ENCODE measurements at places on chromosomes 7 and 10. TPM values are rescaled to one million over a fixed set of nuclear protein-coding genes. Genes with fewer than 3 reads are reported as not detected.

DNA sequence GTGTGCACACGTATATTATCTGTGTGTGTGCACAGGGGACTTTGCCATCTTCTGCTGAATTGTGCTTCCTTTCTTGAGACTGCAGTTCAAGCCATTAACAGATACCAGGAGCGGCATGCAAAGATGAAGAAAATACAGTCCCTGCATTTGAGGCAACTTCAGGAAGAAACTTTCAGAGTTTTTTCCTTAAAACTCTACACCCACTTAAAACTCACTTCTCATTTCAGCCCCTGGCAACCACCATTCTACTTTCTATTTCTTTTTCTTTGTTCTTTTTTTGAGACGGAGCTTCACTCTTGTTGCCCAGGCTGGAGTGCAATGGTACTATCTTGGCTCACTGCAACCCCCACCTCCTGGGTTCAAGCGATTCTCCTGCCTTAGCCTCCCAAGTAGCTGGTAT is 448.9 kb upstream of the ZMIZ1 start:
- H3K27ac ChIP-seq = no peak overlapping the region
- H3K27me3 ChIP-seq = no peaks in the 10 kb centered on the region
- H3K36me3 ChIP-seq = no peaks in the 10 kb centered on the region
- H3K4me3 ChIP-seq = no peak overlapping the region
- H3K4me1 ChIP-seq = no peaks in the 10 kb centered on the region
- no peak for ATAC-seq

DNA sequence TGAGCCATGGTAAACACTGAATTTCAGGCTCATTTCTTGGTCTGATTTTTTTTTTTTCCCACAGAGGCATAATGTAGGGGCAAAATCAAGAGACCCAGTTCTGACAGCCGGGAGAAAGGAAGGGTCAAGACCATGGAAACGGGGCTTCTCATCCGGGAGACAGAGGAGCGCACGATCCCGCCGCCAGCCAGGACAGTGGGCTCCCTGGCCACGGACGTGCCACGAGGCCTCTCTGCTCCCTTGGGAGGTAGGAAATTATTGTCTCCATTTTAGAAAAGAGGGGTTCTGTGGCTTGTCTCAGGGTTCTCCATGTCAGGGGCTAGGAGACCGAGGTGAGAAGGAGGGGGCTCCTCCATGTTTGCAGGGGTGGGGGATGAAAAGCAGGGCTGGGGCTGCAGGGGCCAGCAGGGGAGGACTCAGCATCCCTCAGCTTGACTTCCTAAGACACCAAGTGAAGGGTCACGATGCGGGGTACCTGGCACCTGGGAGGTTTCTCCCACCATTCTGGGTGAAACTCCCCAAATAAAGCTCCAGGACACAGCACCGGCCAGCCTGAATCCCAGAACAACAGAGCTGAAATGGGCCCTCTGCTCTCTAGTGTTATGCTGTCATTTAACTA is 37.6 kb downstream of the PPIF start:
- H3K4me3 ChIP-seq = no peak overlapping the region
- no peak overlapping the region for H3K27ac ChIP-seq
- ATAC-seq = no peak
- H3K36me3 ChIP-seq = peaks cover 55% of the 10 kb centered on the region
- H3K27me3 ChIP-seq = no peaks in the 10 kb centered on the region

KLF14 gene
- total RNA-seq = not detected

GRCh38 chr7:22417841-22418240 is 60.9 kb upstream of the RAPGEF5 start:
- no peak overlapping the region for H3K27ac ChIP-seq
- H3K36me3 ChIP-seq = no peaks in the 10 kb centered on the region
- H3K4me1 ChIP-seq = no peaks in the 10 kb centered on the region

GRCh38 chr10:58517491-58518355 is 5.1 kb downstream of the BICC1 start:
- H3K36me3 ChIP-seq = no peaks in the 10 kb centered on the region
- H3K4me3 ChIP-seq = no peak overlapping the region
- no peak for ATAC-seq
- H3K27me3 ChIP-seq = no peaks in the 10 kb centered on the region
- H3K4me1 ChIP-seq = peaks cover 40% of the 10 kb centered on the region
- no peak overlapping the region for H3K27ac ChIP-seq

GRCh38 chr7:108525327-108525984 is 479 bp downstream of the PNPLA8 start:
- H3K4me1 ChIP-seq = peaks cover 19% of the 10 kb centered on the region
- ATAC-seq = peak; percentile 82
- no peaks in the 10 kb centered on the region for H3K27me3 ChIP-seq
- peak overlapping the region; percentile 77 for H3K4me3 ChIP-seq
- H3K27ac ChIP-seq = peak overlapping the region; percentile 99

STEAP2 gene
- total RNA-seq = 21.4 TPM

MSMB gene
- total RNA-seq = not detected

DNA sequence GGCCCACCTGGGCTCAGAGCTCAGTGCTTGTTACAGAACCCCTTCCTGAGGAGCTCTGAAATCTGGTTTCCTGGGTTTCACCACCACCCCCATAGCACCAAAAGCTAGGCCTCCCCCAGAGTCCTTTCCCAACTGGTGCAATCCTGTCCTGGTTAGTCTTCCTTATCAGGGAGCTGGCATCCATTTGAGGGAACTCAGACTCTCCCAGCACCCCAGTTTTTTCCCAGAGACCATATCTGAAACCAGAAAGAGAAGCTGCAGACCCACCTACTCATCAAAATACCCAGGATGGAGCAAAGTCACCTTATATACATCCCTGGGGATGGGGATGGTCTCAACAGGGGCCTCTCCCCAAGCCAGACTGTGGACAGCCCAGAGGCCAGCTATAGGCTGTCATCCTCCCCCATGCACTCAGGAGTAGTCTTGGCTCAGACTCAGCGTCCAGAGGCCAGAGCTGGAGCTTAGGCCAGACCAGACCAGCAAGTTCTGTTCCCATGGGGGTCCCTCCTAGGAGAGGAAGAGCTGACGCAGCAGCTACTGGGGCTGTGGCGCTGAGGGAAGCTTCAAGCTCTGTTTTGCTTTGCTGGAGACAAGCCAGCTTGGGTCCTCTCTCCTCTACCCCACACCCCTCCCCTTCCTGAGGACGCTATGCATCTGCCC is 3.0 kb downstream of the TBATA start:
- H3K4me1 ChIP-seq = no peaks in the 10 kb centered on the region
- ATAC-seq = no peak
- H3K36me3 ChIP-seq = no peaks in the 10 kb centered on the region
- no peak overlapping the region for H3K27ac ChIP-seq

HABP2 gene
- total RNA-seq = not detected

GRCh38 chr10:127338399-127339110 is 142.2 kb upstream of the INSYN2A start:
- H3K36me3 ChIP-seq = no peaks in the 10 kb centered on the region
- peak; percentile 60 for ATAC-seq
- no peaks in the 10 kb centered on the region for H3K4me1 ChIP-seq
- H3K27ac ChIP-seq = no peak overlapping the region
- H3K4me3 ChIP-seq = no peak overlapping the region
- no peaks in the 10 kb centered on the region for H3K27me3 ChIP-seq

ABCA13 gene
- 0.54 TPM for total RNA-seq

SORCS1 gene
- total RNA-seq = 9.3 TPM
